ENCODE measurements at places on chromosomes 13 and 19.

GRCh38 chr19:50669302-50670101, 20.3 kb downstream of the C19orf81 start:
- DNase-seq: no peak

DNA sequence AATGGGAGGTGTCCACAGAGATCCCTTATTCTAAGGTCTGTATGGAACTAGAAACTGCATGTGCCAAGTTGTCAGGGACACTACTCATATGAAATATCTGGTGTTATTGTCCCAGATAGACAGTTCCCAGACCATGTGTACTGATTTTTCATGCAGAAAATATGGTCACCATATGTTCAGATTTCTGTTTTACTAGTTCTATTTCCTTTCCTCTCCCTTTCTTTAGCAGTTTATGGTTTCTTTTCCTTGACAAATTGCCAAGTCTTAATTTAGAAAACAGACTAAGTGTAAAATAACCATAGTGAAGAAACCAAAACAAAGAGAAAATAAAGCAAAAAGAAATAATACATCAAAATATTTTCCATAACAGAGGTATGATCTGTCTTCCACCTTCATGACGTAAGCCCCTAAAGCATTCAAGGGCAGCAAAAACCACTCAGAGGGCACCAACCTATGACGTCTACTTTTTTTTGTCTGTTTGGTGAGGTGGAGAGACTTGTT, 248.5 kb downstream of the KCTD12 start:
- no peak for DNase-seq

- peak; percentile 87 for DNase-seq
These were observed 2.0 kb downstream of the PTH2 start for GRCh38 chr19:49421039-49421877.

DNA sequence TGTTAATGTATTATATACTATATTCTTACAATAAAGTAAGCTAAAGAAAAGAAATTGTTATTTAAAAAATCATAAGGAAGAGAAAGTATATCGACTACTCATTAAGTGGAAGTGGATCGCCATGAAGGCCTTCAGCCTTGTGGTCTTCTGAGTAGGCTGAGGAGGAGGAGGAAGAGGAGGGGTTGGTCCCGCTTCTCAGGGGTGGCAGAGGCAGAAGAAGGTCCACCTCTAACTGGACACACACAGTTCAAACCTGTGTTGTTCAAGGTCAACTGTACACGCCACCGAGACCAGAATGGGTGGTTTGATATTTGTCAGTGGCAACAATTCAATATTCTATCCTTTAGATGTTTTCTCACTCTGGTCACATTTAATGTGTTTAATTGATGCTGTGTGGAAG, 67.2 kb downstream of the ALOX5AP start:
- no peak for DNase-seq

DNA sequence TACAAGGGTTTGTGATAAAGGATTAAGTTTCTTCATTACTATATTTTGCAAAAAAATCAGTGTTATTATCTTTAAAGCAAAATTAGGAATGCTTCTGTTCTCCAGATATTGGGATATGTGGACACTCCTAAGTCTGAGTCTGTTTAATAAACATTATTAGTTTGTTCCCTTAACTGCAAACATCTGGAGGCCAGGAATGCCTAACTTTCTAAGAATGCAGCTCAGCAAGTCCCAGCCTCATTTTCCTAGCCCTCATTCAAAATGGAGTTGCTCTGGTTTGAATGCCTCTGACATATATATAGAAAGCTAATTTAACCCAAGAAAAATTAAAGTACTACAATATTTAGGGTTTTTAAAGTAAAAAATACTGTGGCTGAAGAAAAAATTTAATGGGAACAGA, 33.6 kb upstream of the EDNRB start:
- DNase-seq: no peak

DNA sequence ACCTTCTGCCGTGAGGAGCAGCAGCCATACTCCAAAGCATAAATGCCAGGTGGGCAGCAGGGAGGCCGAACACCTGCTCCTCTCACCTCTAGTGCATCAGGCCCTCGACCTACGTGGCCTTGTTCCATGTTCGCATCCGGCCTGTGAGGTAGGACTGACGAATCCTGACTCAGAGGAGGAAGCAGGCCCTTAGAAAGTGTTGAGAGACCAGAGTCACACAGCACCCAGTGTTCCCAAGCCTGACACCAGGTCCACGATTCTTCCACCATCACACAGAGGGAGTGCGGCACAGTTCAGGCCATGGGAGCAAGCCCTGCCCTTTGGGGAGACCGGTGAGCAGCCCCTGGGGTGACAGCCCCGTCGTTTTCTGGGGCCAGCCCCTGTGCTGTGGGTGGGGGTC, 14.7 kb downstream of the ATP12A start:
- no peak for DNase-seq

DNA sequence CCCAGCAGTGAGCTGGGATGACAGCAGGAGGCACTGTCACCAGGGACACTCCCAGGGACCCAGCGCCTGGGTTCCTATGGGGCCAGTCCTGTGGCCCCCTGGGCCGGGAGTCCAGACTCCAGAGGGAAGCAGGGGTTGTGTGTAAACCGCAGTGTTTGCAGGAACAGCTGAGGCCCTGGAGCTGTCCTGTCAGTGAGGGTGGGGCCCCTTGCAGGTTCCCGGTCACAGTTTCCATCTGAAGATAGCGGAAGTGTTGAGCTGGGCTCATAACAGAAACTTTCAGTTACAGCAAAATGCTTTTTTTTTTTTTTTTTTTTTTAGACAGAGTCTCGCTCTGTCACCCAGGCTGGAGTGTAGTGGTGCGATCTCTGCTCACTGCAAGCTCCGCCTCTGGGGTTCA, 17.7 kb upstream of the CSNK1G2 start:
- no peak for DNase-seq

GRCh38 chr19:42360787-42361544, 29.1 kb downstream of the CNFN start:
- peak; percentile 37 for DNase-seq

- DNase-seq: no peak
These were observed 4.7 kb upstream of the CYP2A13 start for GRCh38 chr19:41083516-41083915.

GRCh38 chr19:38793177-38793576, 4.2 kb downstream of the LGALS7B start:
- no peak for DNase-seq

DNA sequence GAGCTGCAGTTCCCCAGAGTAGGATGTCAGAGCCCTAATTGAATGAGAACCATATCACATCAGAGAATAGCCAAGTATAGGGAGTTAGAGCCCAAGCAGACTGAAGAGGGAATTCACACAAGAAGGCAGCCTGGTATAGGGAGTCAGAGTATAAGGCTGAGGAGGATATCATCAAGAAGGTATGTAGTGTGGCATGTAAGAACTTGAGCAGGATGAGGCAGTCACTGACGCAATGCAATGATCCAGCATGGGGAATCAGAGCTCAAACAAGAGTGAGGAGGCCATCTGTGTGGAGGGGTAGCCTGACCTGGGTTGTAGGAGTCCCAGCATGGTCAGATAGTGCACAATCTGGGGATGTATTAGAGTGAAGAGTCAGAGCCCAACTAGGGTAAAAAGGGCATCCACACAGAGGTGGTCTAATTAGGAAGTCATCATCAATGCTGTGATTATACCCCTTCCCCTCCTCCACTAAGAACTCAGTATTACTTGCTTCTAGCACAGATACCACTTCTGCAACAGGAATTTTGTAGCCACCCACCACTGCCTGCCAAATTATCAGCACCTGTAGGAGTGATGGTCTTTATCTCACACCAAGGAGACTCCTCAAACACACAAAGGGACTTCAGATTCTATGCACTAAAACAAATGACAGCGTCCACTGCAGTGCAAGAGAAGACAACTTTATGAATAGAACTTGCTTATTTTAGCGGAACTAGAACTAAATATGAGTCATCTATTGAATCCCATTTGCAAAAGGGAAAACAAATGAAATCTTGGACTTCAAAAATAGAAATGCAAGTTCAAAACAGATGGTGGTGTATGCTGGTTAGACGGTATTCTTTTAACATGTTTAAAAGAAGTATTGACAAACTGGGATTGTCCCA, 107.2 kb downstream of the FNDC3A start:
- no peak for DNase-seq

DNA sequence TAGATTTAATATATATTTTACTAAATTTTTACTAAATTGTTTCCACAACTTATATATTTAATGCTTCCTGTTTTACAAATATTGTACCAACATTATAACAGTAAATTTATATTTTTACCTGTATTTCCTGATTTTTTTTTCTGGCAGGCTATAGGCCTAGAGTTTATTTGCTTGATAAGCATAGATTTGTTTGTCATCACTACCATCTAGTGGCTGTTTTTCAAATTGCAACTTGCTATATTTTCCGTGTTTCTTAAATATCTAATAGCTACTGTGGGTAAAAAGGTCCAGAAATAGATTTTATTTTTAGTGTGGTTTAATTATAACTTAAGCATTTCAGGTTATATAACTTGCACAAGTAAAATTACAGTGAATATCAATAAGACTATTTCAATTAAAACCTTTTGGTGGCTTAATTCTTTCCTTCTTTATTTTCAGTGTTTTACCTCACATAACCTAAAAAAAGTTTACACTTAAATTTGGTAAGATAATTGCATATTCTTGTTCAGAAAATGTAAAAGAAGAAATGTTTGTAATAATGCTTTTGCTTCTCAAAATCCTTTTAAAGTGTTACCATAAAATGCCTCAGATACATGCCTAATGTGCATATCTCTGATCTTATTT, 60.6 kb downstream of the NDFIP2 start:
- DNase-seq: no peak

- DNase-seq: no peak
These were observed 570.9 kb downstream of the GPC6 start for GRCh38 chr13:93797463-93797862.

DNA sequence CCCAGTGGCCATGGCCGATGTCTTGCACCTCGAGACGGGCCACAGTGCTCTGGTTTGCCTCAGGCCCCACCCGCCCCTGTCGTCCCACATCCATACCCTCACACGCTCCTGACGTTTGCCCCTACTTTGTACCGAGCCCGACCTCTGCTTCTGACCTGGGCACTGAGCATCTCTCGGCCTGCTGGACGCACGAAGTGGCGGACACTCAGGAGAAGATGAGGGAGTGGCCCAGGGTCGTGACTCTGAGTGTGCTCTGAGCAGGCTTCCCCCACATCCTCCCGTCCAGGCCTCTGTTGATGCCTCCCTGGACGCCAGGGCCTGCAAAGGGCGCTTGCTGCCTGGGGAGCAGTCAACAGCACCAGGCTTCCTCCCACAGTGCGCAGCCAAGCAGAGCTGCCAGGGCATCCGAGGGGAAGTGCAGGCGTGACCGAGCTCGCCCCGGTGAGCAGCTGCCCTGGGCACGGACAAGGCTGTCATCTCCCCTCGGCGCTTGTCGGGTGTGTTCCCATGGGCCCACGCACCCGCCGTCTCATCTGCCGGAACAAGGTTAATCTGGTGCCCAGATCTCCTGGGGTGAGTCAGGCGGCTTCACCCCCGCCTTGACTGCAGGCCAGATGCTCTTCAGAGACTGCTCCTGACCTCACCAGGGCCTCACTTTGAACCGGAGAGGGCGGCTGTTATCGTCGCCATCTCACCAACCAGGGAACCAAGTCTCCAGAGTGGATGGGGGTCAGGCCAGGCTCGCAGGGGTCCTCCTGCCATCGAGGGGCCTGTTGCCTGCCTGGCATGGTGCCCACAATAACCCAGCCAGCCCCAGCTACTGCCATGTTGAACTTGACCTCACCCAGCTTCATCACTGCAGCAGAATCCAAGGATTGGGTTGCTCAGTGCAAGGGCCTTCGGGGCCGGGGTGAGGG, 27.2 kb downstream of the COMP start:
- no peak for DNase-seq

GRCh38 chr19:30757104-30757836, 385.1 kb downstream of the ZNF536 start:
- no peak for DNase-seq

GRCh38 chr13:81610644-81611043, 1269.7 kb upstream of the SPRY2 start:
- DNase-seq: no peak

- no peak for DNase-seq
These were observed 833 bp upstream of the ZIK1 start for GRCh38 chr19:57583104-57583520.

DNA sequence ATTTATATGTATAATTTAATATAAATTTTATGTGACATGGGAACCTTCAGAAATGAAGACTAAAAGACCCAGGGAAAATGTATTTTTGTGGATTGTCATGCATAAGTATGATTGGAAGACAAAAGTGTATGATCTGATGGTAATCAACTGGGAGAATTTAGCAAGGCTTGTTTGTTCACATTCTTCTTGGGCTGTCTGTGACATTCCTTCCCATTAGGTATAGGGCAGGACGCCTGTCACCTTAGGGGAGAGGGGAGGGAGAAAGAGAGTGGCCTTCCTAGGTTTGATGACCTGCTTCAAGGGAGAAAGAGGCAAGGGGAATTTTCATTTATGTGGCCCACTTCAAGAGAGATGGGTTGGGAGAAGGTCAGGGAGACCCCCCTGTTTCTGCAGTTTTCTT, 22.4 kb downstream of the PIBF1 start:
- peak; percentile 43 for DNase-seq

DNA sequence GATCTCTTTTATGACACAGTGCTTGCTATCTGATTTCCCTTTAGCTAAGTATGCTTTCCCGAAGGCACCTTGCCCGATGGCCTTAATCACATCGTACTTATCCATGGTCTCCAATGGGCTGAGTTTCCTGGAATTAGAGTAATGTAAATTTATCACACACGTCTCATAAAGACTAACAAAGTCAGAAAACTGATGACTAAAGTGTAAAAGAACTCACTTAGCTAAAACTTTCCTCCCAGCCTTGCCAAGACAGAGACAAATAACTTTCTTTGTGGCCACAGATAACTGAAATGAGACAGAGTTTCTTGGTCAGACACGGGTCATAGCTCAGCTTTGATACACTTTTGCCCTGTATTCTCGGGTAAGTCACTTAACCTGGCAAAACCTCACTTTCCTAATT, 1.5 kb downstream of the NEK5 start:
- DNase-seq: no peak

DNA sequence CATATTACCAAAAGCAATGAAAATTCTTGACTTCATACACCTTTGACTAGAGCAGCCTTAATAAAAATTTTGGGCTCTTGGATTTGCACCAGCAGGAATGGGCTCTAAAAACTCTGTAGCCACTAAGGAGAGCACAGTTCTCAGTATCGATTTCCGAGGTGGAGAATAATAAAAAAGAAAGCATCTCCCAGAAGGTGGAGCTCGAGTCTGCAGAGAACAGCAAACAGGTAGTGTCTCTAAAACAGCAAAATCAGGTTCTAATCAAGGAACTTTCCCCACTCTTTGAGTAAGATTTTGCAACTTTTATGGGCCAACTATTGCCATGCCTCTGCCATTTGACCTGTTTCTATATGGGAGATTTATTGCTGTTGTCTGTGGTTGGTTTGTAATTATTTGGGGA, 258.7 kb upstream of the GPC6 start:
- DNase-seq: peak; percentile 11

GRCh38 chr19:7934766-7935165, 8.7 kb downstream of the TIMM44 start:
- no peak for DNase-seq

DNA sequence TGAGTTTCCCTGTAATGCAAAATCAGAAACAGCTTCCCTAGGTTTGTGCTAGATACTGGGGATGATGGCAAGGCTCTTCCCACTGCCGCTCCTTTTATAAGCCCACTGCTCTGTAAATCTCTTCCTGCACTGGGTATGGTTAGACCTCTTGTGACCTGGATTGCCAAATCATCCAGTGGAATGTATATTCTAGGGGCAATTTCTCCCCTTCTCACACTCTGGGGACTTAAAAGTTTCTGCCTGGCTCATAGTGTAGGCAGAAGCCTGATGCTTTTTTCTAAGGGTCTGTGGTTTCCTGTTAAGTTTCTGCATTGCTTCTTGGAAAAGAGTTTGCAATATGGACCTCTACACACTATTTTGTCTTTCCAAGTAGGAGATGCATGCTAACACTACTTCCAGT, 1582.0 kb upstream of the PCDH20 start:
- no peak for DNase-seq
